Neural progenitor cell (in vitro differentiated cells): ENCODE measurements at places on chromosomes 1 and 21.
A peak's percentile ranks its signal among the peaks of the same experiment; 100 is the strongest.

GRCh38 chr1:147626291-147626690 is 44.0 kb downstream of the ACP6 start:
- DNase-seq = no peak

DNA sequence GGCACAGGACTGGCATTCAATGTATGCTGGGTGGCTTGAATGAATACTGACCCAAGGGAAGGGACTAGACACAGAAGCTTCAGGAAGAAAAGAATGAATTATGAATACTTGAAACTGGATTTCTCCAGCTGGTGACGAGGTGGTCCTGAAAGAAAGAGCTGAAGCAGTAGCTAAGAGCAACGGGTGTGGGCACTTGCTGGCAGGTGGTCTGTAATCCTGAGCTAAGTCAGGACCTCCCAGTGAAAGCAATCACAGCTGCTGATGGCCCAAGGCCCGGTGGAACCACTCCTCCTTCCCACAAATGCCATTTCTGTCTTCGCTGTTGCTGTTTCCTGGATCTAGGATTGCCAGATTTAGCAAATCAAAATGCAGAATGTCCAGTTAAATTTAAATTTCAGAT is 47.0 kb downstream of the NEK2 start:
- peak; percentile 65 for DNase-seq

DNA sequence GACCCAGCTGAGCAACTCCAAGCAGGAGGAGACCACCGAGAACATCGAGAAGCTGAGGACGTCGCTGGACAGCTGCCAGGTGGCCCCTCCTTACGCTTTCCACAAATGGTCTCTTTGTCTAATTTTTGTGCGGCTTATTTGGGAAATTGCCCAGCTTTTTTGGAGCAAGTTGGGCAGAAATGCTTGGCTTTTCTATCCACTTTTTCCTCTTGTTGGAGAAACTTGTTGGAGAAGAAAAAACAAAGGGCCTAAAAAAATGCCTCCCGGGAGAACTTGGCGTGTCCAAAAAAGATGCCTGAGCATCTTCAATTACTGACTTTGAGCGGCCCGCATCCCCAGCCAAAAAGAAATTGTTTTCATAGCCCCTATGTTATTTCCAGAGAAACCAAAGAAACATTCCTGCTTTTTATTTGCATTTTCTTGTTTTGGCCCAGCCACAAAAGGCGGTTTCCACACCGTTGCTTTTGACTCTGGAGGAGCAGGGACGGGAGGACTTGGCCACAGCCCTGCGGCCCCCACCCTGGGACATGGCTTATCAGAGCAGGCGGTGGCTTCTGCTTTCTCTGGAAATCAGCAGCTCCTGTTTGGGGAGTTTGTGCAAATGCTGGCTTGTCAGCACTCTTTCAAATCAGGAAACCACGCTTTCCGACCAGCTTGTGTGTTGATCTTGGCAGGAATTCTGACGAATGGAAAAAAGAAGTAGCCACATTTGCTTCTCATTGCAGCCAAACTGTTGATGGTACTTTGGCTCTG is 81.2 kb upstream of the EFHD2 start:
- DNase-seq = no peak

GRCh38 chr1:45510036-45510971 is 10.2 kb downstream of the MMACHC start:
- DNase-seq = no peak

- no peak for DNase-seq
Measured at GRCh38 chr1:207336559-207337467, 15.3 kb downstream of the CD55 start.

DNA sequence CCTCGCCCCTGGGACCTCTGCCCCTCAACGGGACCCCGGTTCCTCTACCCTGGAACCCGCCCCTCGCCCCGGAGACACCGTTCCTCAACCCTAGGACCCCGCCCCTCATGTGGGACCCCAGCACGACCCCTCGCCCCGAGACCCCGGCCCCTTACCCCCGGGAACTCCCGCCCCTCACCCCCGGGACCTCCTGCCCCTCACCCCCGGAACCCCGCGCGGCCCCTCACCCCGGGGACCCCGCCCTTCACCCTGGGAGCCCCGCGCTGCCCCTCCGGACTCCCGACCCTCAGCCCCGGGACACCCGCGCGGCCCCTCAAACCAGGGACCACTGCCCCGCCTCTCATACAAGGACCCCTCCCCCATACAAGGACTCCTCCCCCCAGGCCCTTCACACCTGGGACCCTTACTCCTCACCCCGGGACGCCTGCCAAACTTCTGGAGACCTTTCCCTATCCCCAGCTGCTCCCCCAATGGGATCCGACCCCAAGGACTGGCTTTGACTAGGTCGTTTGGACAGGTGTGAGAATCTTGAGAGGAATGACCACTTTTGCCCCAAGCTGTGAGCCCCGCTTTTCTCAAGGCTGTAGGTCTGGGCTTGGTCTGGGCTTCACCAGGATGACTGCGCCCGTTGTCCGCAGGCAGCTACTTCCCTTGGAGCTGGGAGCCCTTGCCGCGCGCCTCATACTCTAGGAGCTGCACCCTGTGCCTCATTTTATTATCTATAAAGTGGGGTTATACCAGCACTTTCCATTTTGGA is 843 bp downstream of the DIP2A start:
- peak; percentile 42 for DNase-seq

- DNase-seq = no peak
Measured at GRCh38 chr21:45655124-45655523, 11.6 kb downstream of the PCBP3 start.

GRCh38 chr1:63774617-63775417 is 1.0 kb downstream of the ROR1 start:
- peak; percentile 94 for DNase-seq

DNA sequence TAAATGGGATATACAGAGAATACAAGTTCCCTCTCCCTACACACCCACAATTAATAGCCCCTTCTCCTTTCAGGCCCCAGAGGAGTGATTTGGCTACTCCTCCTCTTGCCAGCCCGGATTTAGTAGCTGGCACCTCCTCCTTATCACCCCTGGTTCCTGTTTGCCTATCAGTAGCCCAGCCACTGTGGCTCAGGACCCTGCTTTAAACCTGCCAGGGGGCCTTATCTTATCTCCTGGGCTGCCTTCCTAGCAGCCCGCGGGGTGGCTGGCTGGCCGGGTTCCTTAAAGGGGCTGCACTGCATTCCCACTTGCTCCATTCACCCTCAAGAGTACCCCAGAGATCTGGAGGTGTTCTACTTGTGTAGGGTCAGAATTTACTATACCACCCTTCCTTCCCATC is 70.4 kb downstream of the PLEKHA6 start:
- no peak for DNase-seq

- DNase-seq = no peak
Measured at GRCh38 chr1:25642574-25643108, 26.1 kb downstream of the MAN1C1 start.
